ENCODE measurements at places on chromosomes 11 and 22.

GRCh38 chr11:60835534-60835846 lies 6.4 kb upstream of the CCDC86 start:
- no peak for DNase-seq

- DNase-seq: no peak
Observed at GRCh38 chr22:45124176-45124847, 39.4 kb upstream of the NUP50 start.

- no peak for DNase-seq
Observed at GRCh38 chr11:11157185-11157584, 195.9 kb downstream of the CSNK2A3 start.

- DNase-seq: no peak
Observed at GRCh38 chr11:57072640-57073039, 83.9 kb downstream of the OR5AK2 start.

- DNase-seq: no peak
Observed at GRCh38 chr22:35021161-35021560, 44.8 kb upstream of the ISX start.

GRCh38 chr11:110837603-110838002 lies 125.4 kb upstream of the ARHGAP20 start:
- DNase-seq: no peak
